Stimulated activated CD4-positive, alpha-beta T cell treated with anti-CD3 and anti-CD28 coated beads, Interleukin-4, amount 100 ng/mL, for 4 hours (primary cell): ENCODE measurements at places on chromosomes 1 and 21.

GRCh38 chr1:114082867-114083585 is 70.6 kb downstream of the SYT6 start:
- DNase-seq: no peak

DNA sequence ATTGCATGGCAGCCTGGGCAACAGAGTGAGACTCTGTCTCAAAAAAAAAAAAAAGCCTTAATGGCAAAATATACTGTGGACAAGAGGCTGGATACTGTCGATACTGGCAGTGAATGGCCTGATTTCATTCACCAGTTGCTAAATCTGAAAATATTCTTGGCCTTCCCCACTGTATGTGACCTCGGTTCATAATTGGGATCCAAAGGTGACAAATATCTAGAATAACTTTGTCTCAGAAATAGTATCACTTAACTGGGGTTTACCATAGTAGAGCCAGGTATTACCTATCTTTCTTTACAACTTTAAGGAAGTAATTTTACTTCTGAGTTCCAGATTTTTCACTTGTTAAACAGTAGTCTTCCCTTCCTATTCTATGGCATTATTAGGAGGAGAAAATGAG is 8.4 kb downstream of the MTF2 start:
- DNase-seq: no peak

DNA sequence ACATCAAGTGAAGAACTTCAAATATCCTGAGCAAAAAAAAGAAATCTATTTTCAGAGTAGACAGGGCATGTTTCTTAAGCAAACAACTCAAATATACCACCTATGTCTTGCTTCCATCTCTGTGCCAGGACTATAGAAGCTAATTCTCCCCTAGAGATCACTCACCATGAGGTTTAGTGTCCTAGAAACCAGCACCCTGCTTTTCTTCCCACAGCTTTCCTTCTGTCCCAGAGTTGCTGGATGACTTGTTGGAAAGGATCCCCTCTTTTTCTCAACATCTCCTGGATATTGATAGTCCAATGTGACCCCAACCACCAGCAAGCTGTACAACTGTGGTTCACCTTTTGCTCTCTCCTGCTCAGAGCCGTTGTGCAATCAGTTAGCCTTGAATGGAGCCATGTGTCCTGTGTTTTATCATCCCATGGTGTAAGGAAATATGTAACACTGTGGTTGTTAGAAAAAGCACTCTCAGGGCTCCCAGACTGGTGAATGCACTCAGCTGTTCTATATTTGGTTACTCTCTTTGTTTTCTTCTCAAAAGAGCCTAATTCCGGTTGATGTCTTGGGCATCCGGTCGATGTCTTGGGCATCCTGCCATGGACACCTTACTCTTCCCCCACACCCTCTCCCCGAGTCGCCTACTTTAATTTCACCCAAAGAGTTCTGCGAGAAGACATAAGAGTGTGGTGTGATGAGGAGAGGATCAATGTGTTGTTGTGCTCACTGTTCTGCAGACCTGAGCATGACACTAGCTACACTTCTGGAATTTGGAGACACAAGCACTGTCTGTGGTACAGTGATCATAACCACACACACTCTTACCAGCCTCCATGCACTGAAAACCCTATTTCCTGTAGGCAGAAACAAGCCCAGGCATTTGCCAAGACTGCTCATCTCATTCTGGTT is 1.7 kb downstream of the TNFSF4 start:
- DNase-seq: no peak

GRCh38 chr1:91527266-91527765 is 26.7 kb downstream of the CDC7 start:
- no peak for DNase-seq

GRCh38 chr1:157785248-157785647 is 8.3 kb upstream of the FCRL2 start:
- no peak for DNase-seq

- DNase-seq: no peak
Measured at GRCh38 chr1:6328091-6328490, 65.5 kb downstream of the ACOT7 start.

- no peak for DNase-seq
Measured at GRCh38 chr1:1121611-1122077, 5.8 kb upstream of the C1orf159 start.

DNA sequence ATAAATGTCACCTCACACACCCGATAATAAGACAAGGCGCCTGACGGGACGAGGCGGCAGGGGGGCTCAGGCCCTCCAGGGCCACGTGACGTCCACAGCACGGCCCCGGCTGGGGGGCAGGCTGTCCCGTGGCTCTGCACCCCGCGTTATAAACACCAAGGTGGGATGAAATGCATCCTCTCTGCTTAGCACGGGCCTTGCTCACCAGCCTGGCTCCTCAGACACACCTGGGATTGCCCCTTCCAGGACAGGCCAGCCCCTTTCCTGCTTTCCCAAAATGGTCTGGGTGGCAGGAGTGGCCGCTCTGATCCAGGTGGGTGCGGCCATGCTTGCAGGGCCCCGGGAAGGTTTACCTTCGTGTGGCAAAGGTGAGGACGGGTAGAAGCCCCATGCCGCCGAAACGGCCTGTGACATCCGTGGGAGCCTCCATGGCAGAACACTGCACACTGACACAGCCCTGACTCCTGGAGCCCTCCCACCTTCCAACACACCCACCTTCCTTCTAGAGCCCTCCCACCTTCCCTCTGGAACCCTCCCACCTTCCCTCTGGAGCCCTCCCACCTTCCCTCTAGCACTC is 35.9 kb downstream of the SLC19A1 start:
- no peak for DNase-seq

- DNase-seq: no peak
Measured at GRCh38 chr21:46666941-46667740, 31.7 kb downstream of the PRMT2 start.

GRCh38 chr1:166031932-166032571 is 134.7 kb downstream of the FAM78B start:
- no peak for DNase-seq

- no peak for DNase-seq
Measured at GRCh38 chr21:42575111-42575510, 61.5 kb downstream of the SLC37A1 start.

GRCh38 chr1:205472737-205473441 is 17.0 kb upstream of the BLACAT1 start:
- no peak for DNase-seq

GRCh38 chr21:34911360-34911759 is 137.7 kb downstream of the RUNX1 start:
- no peak for DNase-seq

GRCh38 chr1:241253471-241253870 is 103.5 kb downstream of the RGS7 start:
- DNase-seq: no peak

GRCh38 chr1:36464605-36465393 is 615 bp upstream of the MRPS15 start:
- no peak for DNase-seq

DNA sequence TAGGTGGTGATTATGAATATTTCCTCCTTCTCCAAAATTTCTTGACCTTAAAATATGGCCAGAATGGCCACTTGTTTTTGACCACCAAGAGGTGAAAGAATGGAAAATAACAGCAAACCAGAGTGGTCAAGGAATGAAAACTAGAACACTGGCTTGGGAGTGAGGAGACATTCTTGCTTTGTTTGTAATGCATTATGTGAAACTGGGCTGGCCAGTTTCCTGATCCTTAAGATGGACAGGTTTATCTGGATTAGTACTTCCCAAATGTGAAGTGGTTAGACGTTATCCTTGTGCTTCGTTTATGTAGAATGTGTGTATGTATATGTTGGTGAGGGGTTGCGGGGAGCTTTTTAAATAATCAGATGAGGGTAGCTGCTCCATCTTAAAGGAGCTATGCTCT is 12.8 kb downstream of the PLA2G4A start:
- DNase-seq: no peak

GRCh38 chr1:16199157-16199501 is 13.3 kb downstream of the ARHGEF19 start:
- DNase-seq: no peak

- DNase-seq: no peak
Measured at GRCh38 chr1:183911285-183911684, 106.4 kb downstream of the RGL1 start.

- no peak for DNase-seq
Measured at GRCh38 chr21:35488946-35489345, 439.8 kb upstream of the RUNX1 start.

- no peak for DNase-seq
Measured at GRCh38 chr21:15206514-15206913, 141.7 kb upstream of the NRIP1 start.

GRCh38 chr1:119859647-119860046 is 36.7 kb downstream of the ADAM30 start:
- DNase-seq: no peak

DNA sequence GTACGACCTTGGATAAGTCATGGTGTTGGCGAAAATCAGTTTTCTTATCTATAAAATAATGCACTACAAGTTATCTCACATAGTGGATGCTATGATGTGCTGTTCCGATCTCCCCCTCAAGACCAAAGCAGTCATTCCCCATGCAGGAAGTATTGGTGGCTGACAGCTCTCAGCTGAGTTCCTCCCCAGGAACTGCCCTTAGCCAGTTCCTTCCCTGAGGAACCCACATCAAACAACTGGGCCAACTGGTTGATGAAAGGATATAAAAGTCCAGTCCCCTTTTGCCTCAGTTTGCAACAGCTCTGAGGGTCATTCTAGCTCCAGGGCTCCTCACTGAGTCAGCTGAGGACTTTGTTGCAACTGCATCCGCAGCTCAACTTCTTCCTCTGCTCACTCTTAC is 16.1 kb upstream of the SLAMF1 start:
- DNase-seq: no peak

- DNase-seq: no peak
Measured at GRCh38 chr1:33462405-33463164, 9.9 kb upstream of the ZSCAN20 start.

- no peak for DNase-seq
Measured at GRCh38 chr1:226656601-226657277, 82.3 kb downstream of the ITPKB start.

- no peak for DNase-seq
Measured at GRCh38 chr1:205832326-205832751, 17.6 kb downstream of the PM20D1 start.

GRCh38 chr1:198833706-198834503 is 195.1 kb downstream of the PTPRC start:
- DNase-seq: no peak

GRCh38 chr1:174682419-174683008 is 234.8 kb downstream of the GPR52 start:
- DNase-seq: no peak

- no peak for DNase-seq
Measured at GRCh38 chr1:18972531-18972930, 16.1 kb upstream of the IFFO2 start.
